ENCODE measurements at places on chromosomes 2 and 18.
A peak's percentile ranks its signal among the peaks of the same experiment; 100 is the strongest.

GRCh38 chr2:43031471-43032212 lies 194.8 kb downstream of the ZFP36L2 start:
- no peak for DNase-seq

GRCh38 chr2:693606-694005 lies 16.4 kb upstream of the TMEM18 start:
- DNase-seq: no peak

DNA sequence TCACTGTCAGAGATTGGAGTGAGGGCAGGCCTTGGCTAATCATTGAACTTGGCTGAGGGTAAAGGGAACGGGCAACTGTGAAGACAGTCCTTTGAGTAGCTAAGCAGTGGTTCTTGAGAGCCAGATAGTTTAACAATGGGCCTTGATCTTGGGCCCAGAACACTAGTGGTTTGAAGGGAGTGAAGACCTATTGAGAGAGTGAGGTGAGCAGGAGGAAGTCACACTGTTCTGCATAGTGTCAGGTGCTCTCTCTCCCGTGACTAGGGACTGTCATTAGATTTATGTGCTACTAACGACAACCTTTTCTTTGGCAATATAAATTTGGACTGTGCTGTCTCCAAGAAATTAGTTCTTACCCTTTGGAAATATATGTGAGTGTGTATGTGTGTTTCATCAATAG lies 44.6 kb upstream of the ALMS1 start:
- DNase-seq: no peak

GRCh38 chr18:3135536-3135935 lies 84.2 kb downstream of the MYOM1 start:
- no peak for DNase-seq

DNA sequence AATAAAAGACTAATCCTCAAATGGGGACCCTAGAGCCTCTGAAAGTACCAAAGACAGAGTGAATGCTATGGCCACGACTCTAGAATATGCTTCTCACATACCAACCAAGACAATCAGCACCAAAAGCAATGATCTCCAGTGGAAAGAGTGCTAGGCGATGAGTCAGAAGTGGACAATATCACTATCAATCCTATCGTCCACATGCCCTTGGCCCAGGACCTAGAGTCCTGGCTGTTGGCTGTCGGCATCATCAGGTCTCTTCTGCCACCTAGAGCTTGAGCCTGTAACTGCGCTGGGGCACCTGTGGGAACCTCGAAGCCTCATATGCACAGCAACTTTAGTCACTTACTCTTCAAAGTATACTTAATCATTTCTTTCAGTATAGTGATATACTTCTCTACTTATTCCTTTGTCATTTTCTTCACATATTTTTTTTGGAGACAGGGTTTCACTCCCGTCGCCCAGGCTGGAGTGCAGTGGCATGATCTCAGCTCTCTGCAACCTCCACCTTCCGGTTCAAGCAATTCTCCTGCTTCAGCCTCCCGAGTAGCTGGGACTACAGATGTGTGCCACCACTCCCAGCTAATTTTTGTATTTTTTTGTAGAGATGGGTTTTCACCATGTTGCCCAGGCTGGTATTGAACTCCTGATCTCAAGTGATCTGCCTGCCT lies 29.7 kb downstream of the NOL10 start:
- DNase-seq: peak; percentile 35

DNA sequence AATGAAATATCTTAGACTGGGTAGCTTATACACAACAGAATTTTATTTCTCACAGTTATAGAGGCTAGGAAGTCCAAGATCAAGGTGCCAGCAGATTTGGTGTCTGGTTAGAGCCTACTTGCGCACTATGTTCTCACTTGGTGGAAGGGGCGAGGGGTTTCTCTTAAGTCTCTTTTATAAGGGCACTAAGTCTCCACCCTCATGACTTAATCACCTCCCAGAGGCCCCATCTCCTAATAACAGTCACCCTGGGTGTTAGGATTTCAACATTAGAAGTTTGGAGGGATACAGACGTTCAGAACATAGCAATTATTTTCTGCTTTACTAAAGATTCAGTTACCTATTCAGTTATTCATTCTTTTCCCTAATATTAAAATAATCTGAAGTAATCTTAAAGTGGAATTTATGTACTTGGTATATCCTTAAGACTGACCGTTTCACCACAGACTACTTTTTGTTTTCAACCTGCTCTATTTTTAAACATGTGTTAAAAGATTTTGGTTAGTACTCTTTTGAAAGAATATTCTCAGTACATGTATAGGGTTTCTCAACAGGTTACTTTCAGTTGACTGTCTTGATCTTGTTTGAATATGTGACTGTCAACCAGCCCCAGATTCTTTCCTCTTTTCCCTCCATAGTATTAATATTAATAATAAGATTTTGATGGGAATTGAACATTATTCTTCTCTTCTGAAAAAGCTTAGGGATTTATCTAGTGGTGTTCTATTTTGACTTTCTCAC lies 130.0 kb downstream of the TAF4B start:
- no peak for DNase-seq

GRCh38 chr2:197705912-197706838 lies 1.0 kb downstream of the MARS2 start:
- DNase-seq: peak; percentile 40

DNA sequence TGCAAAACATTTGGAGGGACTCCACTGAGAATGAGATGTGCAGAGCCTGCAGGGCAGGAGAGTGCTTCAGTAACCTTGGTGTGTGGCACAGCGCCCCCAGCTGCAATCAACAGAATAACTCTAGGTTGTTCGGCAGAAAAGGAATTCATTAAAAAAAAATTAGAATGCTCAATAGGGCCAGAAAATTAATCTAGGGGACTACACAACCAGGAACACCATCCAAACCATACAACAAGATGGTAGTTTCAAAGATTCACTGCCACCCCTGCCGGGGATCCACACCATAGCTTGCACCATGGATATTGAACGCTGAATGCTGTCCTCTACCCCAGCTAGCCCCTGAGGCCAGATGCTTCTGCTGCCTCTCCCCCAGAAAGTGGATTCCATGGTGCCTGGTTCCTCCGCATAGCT lies 50.1 kb downstream of the THUMPD2 start:
- peak; percentile 66 for DNase-seq

GRCh38 chr2:208280933-208281332 lies 14.9 kb downstream of the PIKFYVE start:
- no peak for DNase-seq

- no peak for DNase-seq
These were observed 13.2 kb upstream of the DES start for GRCh38 chr2:219404954-219405353.

- no peak for DNase-seq
These were observed 122.1 kb downstream of the ACAA2 start for GRCh38 chr18:49691177-49691608.

GRCh38 chr2:216908300-216908699 lies 48.4 kb upstream of the TNP1 start:
- DNase-seq: no peak

DNA sequence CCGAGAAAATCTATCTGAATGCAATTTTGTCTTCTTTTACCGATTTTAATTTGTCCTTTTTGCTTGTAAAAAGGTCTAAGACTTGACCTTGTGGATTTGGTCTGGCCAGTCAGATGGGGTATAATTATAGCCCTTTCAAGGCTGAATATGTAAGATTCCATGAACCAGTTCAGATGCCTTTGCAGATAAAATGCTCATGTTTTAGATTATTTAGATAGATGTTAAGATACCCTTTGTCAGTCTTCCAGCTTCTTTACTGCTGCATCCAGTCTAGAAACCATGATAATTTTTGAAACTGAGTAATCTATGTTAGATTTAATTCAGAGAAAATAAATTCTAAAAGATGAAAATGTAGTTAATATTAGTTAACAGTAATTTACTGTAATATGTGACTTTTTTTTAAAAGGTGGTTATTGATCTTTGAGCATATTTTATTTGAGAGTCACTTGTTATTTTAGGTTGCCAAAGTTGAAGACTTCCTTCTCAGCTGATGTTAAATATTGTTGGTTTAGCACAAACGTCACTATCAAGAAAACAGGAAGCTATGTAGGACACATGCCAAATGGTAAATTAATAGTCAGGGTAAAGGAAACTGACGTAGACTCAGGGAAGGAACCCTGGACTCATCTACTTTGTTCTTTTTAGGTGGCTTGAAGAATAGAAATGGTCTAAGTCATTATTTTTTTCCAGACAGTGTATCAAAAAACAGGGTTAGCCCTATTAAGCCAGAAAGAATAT lies 29.8 kb downstream of the BABAM2 start:
- peak; percentile 57 for DNase-seq

GRCh38 chr2:97354576-97354975 lies 235.1 kb downstream of the ANKRD36B start:
- DNase-seq: no peak

GRCh38 chr2:134999521-134999920 lies 47.7 kb downstream of the MAP3K19 start:
- no peak for DNase-seq

DNA sequence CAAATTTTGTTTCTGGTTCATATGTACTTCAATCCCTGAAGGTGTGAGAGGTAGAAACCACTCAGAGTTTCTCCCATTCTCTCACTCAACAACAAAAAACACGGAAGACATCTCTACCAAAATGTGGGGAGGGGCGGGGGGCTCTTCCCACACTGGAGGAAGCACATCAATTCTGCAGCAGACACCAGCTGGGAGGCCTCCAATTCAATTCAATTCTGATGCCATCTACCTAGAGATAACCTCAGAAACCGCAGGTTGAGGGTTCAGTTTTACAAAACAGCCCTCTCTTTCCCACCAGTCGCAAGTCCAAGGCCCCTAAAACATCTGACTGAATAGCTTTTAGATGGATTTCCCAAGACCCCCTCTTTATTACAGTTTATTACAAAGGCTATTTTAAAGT lies 7.0 kb upstream of the MCFD2 start:
- DNase-seq: no peak

GRCh38 chr2:51290725-51291124 lies 258.8 kb upstream of the NRXN1 start:
- no peak for DNase-seq

- DNase-seq: no peak
These were observed 266.7 kb downstream of the METTL4 start for GRCh38 chr18:2304378-2305175.

- no peak for DNase-seq
These were observed 835.5 kb upstream of the GCFC2 start for GRCh38 chr2:76546207-76546606.

GRCh38 chr2:33134086-33134771 lies 187.5 kb downstream of the LTBP1 start:
- DNase-seq: peak; percentile 22

- DNase-seq: no peak
These were observed 92.3 kb downstream of the DIS3L2 start for GRCh38 chr2:232053777-232054176.

All from Kasumi-1 (cell line).